Osteoblast (primary cell): ENCODE measurements at places on chromosomes 4 and X. TPM values are rescaled to one million over a fixed set of nuclear protein-coding genes. Genes with fewer than 3 reads are reported as not detected.

DNA sequence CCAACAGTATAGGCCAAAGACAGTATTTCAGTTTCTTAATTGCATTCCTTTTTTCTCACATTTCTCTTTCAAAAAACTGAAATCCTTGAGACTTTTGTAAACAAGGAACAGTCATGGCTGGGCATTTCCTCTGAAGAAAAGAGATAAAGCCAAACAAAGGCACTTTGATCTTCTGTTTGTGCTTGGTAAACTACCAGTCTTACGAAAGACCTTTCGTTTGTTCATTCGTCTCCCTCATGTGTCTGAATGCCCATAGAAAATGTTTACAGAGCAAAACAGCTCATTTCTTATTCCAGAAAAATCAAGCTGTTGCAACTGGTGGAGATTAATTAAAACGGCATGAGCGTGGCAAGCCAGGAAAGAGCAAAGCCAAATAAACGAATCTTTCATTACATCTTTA lies 178.0 kb downstream of the GASK1B start:
- H3K4me1 ChIP-seq = no peaks in the 10 kb centered on the region
- H3K4me3 ChIP-seq = no peak overlapping the region
- no peaks in the 10 kb centered on the region for H3K36me3 ChIP-seq
- H3K27me3 ChIP-seq = no peaks in the 10 kb centered on the region

DNA sequence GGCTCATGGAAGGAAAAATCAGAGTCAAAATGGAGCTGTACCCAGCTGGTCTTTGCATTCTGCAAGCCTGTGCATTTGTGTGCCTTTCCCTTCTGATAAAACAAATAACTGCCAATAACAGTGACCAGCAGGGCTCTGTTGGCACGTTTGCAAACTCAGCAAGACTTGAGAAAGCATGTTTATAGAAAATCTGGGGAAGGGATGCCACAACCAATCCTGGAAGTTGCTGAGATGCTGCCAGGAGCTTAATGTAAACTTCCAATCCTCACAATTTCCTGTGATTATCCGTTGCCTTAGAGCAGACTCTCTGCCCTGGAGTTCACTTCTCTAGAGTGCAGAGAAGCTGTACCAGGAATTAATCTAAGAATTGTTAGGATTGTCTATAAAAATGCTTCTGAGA lies 6.9 kb upstream of the ANXA3 start:
- no peak overlapping the region for H3K4me3 ChIP-seq
- no peak for DNase-seq
- peaks cover under 1% of the 10 kb centered on the region for H3K27me3 ChIP-seq
- no peak overlapping the region for H3K27ac ChIP-seq

Gene PPP1R2C
- total RNA-seq = not detected in 2 replicates

Gene DOK7
- not detected in 2 replicates for total RNA-seq

Gene MAGEA9B
- total RNA-seq = not detected in 2 replicates
